Renal pelvis (tissue), 12 donors: ENCODE measurements at places on chromosomes 1 and 21. TPM values are rescaled to one million over a fixed set of nuclear protein-coding genes. Genes with fewer than 3 reads are reported as not detected.

CCDC30 gene
- polyA plus RNA-seq = 15.1 TPM

MYCL gene
- 10.1 TPM for polyA plus RNA-seq

PTPRU gene
- polyA plus RNA-seq = 19.5 TPM

PLA2G2D gene
- not detected for polyA plus RNA-seq

ELAVL4 gene
- 1.4 TPM for polyA plus RNA-seq

C1orf87 gene
- 0.17 TPM for polyA plus RNA-seq

LIN28A gene
- polyA plus RNA-seq = 0.04 TPM

RGS8 gene
- polyA plus RNA-seq = 0.07 TPM

- DNase-seq = no peak
These were observed 25.4 kb downstream of the SORT1 start for GRCh38 chr1:109372281-109372680.

DNA sequence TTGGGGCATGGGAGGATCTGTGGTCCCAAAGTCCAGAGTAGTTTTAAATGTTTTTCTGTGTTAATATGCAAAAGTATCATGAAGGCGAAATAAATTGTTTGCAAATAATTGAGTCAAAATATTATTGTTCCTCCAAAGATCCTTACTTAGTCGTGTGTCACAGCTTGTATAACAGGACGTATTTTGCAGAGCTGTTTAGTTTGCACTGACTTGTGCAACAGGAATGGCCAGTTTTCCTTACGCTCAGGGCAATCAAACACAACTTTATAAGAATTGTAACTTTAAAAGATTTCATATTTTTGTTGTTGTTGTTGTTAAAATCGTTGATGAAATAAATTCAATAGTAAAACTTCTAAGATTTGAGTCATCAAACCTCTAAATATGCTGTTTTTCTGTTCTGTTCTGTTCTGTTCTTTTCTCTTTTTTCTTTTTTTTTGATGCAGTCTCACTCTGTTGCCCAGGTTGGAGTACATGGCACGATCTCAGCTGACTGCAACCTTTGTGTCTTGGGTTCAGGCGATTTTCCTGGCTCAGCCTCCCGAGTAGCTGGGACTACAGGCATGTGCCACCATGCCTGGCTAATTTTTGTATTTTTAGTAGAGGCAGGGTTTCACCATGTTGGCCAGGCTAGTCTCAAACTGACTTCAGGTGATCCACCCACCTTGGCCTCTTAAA is 60.6 kb downstream of the UCK2 start:
- no peak for DNase-seq

GRCh38 chr1:53122961-53123413 is 19.5 kb downstream of the SLC1A7 start:
- DNase-seq = no peak

GRCh38 chr1:8435569-8436071 is 117.7 kb downstream of the SLC45A1 start:
- no peak for DNase-seq

GRCh38 chr1:206802401-206802800 is 30.1 kb upstream of the IL10 start:
- DNase-seq = no peak

DNA sequence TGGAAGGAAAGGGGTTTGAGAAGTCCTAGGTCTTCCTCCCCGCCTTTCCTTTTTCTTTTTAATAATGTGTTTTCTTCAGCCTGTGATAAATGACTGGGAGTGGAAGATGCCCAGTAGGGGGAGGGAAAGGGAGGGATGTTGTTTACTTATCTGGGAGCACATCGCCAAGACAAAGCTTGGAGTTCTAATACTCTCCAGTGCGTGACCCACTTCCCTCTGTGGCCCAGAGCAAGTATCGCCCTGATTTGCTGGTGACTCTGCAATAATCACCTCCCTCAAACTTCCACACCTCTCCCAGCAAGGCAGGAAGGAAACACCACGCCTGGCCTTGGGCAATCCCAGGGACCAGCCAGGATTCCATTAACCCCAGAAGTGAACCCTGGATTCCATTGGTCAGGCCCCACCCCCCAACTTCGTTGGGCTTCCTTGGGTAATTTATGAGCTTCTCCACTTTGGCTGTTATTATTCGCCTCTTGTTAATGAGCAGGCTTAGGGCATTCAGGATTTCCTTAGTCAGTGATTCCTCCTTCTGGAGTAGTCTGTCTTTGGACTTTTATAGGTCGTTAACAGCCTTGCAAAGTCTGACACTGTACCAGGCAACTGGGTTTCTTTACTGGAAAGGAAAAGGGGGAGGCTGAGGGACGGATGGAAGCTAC is 24.3 kb upstream of the GRHL3 start:
- peak; percentile 74 for DNase-seq

GRCh38 chr1:25616987-25617624 is 515 bp downstream of the MAN1C1 start:
- no peak for DNase-seq

- no peak for DNase-seq
These were observed 13.9 kb downstream of the FAM151A start for GRCh38 chr1:54609301-54609921.

DNA sequence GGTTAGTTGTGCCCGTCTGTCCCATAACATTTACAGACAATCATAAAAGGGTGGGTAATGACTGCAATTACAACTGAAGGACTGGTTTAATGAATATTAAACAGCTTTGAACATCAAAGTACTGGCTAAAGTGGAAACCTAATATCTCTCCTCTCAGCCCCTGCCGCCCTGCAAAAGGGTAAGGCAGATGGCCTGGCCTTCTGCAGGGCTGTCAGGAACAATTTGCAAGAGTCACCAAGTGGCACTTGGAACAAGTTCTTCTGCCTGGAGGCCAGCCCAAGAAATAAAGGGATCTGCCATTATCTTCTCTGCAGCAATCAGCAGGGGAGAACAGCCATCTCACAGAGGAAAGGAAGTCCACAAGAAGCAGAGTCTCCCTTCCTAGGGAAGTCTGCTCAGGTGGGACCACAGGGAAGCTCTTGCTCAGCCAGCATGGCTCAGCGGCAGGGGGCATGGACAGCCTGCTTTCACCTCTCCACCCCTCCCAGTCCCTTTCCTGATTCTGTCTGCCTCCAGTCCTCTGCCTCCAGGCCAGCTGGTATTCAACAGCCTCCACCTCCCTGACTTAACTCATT is 96.1 kb downstream of the TRABD2B start:
- DNase-seq = no peak

GRCh38 chr1:235160957-235161684 is at the start of gene RBM34:
TSS of gene RBM34 (minus strand) at chr1:235161250. CDS start at chr1:235161226, 24 bp downstream.
- peak; percentile 91 for DNase-seq

DNA sequence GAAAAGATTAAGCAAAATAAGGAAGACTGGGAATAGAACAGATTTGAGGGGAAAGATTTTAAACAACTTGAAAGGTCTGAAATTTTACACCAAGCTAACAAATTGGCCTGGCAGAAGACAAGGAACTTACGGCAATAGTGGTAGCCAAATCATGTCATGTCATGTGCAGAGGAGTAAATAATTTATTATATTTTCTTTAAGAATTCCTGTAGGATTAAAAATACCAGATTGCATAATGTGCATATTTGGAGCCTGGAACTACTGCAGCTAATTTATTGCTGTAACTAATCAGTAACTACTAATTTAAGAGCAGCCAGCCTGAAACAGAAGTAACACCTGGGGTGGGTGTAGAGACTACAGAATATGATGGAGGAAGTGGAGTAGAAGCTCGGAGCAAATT is 334.3 kb downstream of the TGFB2 start:
- no peak for DNase-seq

GRCh38 chr1:186426118-186426517 is 34.8 kb downstream of the PDC start:
- no peak for DNase-seq

DNA sequence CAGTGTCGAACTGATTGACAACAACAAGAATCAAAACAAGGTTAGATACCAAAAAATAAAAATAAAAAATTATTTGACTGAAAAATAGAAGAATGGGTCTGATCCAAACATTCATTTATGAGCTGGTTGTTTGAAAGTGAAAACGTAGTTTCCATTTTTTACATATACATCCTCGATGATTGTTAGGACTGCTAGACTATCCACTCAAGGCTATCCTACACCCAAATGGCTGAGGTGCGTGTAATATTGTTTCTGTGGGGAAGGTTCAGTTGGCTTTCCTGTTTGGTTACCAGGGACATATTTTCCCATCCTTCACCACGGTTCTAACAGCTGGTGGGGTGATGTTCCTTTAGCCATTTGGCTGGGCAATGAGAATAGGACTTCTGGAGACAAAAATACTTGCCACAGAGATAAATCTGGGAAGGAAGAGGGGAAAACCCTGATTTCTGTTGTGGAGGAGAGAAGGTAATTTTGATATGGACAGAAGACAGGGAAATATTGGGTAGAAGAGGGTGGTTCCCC is 66.3 kb downstream of the MAP3K7CL start:
- no peak for DNase-seq

DNA sequence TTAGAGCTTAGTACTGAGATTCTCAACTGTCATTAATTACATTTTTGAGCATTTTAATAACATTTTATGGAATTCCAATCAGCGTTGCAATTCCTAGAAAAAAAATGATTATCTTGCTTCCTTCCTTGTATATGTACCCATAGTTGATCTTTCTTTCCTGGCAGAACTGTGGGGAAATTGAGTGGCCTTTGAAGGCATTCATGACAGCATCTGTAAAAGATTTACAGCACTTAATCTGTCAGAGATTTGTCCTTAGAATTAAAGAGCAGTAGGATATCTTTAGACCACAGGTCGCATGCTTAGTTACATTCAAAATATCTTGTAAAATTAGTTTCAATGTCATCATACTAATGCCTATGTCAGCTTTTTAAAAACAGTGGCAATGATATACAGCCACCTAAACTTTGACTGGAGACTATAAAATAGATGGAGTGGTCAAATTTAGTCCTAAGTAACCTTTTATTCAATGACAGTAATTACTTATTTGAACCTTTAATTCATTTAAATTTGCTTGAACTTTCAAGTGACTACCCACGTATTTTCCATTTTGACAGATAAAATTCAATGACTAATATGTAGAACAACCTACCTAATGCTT is 692.0 kb downstream of the NCAM2 start:
- DNase-seq = no peak

DNA sequence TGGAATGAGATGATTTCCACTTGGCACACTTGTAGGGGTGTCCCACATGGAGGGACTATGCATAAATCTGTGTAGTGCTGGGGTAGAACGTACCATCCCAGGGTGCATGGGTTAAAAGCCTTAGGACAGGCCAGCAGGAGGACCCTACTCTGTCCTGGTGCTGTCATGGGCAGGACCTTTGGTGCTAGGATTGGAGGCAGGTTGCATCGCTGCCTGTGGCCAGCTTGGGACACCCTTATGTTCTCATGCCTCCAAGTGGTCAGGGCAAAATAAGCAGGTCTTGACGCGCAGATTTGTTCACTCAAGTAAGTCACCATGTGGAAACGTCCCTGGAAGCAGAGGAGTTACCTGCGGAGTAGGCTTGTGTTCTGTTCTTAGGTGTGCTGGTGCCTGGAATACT is 49.5 kb upstream of the RAB3GAP2 start:
- DNase-seq = no peak

GRCh38 chr1:3632298-3632697 is 7.5 kb downstream of the TPRG1L start:
- DNase-seq = no peak
